ENCODE measurements at places on chromosomes 12 and 14.

DNA sequence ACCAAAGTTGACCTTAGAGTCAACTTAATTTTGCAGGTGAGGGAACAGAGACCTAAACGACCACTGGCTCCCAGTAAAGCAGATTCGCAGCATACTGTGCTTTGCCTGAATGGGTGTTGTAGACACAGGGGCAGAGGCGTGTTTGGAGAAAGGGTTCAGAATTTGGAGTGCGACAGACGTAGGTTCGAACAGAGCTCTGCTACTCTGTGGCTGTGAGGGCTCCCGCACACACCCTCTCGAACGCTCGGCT is 243 bp upstream of the TOMM20L start:
- H3K4me1 ChIP-seq: peaks cover 8% of the 10 kb centered on the region
- DNase-seq: no peak
- peaks cover 2% of the 10 kb centered on the region for H3K36me3 ChIP-seq
- H3K27ac ChIP-seq: no peak overlapping the region
- H3K27me3 ChIP-seq: no peaks in the 10 kb centered on the region

DNA sequence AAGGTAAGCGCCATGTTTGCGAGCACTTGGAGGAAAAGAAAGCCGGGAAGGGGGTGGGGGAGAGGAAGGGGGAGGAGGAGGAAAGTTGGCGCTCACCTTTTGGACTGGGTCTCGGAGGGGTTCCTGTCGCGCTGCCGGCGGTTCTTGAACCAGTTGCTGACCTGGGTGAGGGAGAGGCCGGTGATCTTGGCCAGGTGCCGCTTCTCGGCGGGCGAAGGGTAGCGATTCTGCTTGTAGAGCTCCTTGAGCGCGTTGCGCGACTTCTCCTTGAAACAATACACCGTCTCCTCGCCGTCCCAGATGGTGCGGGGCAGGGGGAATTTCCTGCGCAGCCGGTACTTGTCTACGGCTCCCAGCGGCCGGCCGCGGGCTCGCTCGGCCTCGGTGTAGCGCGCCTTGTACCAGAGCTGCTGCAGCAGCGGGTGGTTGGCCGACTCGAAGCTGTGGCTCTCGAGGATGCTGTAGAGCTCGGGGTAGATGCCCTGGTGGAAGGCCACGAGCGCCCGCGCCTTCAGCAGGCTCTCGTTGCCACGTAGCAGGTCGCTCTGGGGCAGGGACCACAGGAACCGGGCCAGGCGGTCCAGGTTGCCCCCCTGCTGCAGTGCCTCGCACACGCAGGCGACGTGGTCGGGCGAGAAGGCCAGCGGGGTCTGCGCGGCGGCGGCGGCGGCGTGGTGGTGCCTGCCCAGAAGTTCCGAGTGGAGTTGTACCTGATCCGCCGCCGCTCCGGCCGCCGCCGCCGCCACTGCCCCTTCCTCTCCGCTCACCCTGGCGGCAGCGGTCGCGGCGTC is 840 bp downstream of the SIX4 start:
- H3K27ac ChIP-seq: no peak overlapping the region
- peaks cover 19% of the 10 kb centered on the region for H3K4me1 ChIP-seq
- H3K4me3 ChIP-seq: peak overlapping the region; percentile 78

GRCh38 chr12:92519284-92519683 is 183.5 kb upstream of the PLEKHG7 start:
- no peaks in the 10 kb centered on the region for H3K27me3 ChIP-seq
- H3K4me3 ChIP-seq: no peak overlapping the region
- peaks cover 41% of the 10 kb centered on the region for H3K4me1 ChIP-seq
- DNase-seq: no peak
- peaks cover 7% of the 10 kb centered on the region for H3K36me3 ChIP-seq
- H3K27ac ChIP-seq: no peak overlapping the region

GRCh38 chr14:25117342-25117741 is 67.4 kb upstream of the STXBP6 start:
- H3K27ac ChIP-seq: no peak overlapping the region
- DNase-seq: no peak
- H3K4me1 ChIP-seq: no peaks in the 10 kb centered on the region

DNA sequence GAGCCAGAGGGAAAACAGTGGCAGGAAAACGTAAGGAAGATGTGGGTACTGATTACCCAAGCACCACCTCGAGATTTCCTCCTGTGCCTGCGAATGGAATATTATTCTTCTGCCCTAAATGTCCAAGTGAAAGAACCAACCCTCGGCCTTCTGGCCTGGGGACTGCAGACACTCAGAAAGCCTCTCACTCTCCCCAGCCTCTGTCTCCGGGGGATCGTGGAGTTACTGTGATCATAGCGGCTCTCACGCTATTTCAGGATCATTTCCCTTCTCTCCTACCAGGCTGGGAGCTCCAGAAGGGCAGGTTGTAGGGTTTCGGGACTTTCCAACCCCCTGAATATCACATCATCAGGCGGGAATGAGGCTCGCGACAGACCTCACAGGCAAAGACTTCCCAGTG is 68.9 kb downstream of the KDM2B start:
- H3K4me1 ChIP-seq: peaks cover 4% of the 10 kb centered on the region
- no peak for DNase-seq
- no peak overlapping the region for H3K4me3 ChIP-seq
- H3K27ac ChIP-seq: no peak overlapping the region

DNA sequence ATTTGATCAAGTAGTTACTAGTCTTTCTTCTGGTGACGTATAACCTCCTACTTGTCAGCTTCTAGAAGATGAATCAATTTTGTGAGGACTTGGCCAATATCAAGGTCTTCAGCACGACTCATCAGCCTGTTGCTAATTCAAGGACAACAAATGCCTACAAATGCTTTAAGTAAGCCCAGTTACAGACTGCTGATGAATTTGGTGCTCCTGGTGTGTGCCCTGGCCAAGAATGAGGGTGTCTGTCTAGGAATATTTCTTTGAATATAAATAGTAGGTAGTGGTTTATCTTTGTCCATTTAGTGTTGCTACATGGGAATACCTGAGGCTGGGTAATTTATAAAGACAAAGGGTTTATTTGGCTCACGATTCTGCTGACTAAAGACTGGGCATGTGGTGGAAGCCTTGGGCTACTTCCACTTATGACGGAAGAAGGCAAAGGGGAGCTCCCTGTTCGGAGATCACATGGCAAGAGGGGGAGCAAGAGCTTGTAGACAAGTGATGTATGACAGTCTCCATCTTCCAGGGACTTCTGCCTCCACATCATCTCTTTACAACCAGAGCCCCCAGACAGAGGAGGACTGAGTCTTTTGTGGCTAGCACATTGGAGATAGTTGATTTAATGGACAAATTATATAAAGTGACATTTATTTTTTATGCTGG is 180.2 kb downstream of the CRADD start:
- H3K27me3 ChIP-seq: no peaks in the 10 kb centered on the region
- H3K27ac ChIP-seq: no peak overlapping the region
- no peak for DNase-seq
- no peak overlapping the region for H3K4me3 ChIP-seq
- peaks cover 6% of the 10 kb centered on the region for H3K4me1 ChIP-seq

DNA sequence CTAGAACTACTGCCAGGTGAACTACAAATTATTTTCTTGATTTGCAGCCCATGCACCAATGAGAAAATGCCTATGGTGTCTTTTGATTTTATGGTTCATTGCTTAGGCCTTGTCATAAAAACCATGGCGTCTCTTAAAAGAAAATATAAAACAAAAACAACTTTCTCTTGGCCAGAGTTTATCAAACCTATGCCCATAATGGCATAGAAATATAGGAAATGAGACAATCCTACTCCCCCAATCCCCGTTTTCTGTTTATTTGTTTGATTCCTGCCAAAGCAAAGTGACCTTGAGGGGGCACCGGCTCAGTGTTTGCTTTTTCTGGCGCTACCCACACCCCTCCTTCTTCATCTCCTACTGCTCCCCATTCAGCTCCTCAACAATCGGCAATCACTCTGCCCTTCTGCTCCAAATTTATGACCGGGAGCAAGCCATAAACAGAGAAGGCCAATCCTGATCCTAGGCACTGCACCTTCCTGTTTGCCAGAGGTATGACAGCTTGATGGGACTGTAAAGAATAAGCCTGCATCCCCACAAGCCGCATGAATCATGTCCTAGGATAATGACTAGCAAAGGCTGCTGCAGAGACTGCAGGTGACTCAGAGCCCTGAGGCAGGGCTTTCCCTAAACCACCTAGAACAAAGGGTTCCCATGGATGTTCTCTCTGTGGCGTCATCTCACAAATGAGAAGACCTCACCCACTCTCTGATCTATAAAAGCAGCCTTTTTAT is 874.9 kb downstream of the NRXN3 start:
- no peak overlapping the region for H3K4me3 ChIP-seq
- peaks cover 3% of the 10 kb centered on the region for H3K27me3 ChIP-seq
- H3K27ac ChIP-seq: no peak overlapping the region
- H3K36me3 ChIP-seq: no peaks in the 10 kb centered on the region

All from activated naive CD4-positive, alpha-beta T cell treated with anti-CD3 and anti-CD28 coated beads for 36 hours (primary cell).